ENCODE measurements at places on chromosomes 1 and 21.
A peak's percentile ranks its signal among the peaks of the same experiment; 100 is the strongest.

DNA sequence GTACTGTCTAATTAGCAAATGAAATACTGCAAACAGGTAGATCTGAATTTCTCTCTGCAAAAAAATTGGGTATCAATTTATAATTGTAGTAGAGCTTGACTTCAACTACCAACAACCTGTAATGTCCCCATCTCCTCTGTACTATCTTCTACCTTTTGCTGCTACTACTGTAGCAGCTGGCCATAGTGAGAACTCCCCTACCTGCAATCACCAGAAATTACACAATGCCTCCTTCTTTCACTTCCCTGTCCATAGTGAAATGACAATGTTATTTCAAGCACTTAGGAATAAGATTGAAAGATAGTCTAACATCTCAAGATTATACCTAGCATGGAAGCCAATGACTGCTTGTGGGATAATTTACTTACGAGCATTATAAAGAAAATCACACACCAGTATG lies 100.4 kb downstream of the ACBD6 start:
- DNase-seq, result no peak

GRCh38 chr1:113291777-113292602 lies 98.3 kb upstream of the MAGI3 start:
- no peak for DNase-seq

DNA sequence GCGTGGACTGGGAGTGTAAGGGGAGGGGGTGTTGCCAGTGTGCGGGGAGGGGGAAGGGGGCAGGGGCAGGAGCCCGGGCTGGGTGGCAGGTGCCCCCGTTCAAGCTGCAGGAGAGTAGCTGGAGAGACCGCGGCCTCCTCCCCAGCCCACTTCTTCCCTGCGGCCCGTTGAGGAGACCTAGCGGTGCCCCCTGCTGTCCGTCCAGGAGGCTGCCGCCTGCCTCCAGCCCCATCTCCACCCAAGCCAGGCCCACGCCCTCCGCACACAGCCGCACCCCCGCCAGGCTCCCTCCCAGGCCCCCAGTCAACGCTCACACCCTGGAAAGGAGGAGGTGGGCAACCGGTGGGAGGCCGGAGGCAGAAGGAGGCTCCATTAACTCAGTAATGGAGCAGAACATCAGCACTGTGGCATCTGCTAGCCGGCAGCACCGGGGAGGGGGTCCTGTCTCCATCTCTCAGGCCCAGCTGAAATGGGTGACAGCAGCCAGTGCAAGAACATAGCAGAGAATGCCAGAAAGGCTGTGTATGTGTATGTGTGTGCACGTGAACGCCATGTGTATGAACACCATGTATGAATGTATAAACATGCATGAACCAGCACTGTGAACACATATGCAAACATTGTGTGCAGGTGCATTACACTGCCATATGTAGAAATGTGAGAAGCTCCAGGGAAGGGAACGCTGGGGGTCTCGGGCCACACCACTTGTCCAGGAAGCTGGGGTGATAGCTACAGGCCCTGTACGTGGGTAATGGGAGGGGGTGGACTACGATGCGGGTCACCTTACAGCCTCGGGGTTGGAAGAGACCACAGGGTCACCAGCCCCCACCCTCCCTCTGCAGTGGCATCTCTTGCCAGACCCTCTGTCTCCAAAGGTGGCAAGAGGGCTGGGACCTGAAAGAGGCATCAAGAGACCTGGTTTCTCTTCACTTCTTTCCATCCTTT lies 84.6 kb downstream of the SYT2 start:
- no peak for DNase-seq

DNA sequence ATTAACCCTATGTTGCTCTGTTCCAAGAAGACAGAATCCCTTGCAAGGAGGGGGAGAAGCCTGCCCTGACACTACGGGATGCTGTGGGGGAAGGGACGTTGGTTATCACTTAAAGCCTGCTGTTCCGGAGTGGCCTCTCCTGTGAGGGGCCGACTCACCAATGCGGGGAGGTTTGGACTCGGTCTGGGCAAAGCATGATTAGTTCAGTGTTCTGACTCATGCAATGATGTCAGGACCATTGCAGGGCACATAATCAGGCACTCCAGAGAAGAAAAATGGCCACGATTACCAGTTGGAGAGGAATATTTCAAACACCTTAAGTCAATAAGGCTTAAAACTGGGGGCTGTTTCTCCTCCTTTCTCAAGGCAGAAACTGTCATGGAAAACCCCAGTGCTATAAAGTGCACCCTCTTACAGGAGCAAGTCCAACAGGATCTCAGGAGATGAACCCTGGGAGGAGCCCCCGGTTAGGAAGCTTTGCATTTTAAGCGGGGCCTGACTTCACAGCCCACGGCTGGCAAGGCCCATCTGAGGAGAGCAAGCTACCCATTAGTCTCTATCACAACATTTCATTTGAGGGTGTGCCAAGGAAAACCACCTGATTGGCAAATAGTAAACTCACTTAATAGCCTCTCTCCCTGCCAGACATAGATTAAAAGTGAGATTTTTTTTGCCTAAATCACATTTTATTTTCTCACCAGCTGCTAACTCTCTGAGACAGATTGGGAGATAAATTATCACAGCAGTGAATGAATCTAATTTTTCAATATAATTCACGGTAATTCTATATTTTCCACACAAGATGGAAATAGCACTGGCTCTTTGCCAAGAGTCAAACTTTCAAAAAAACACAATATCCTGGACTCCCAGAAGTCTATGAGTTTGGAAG lies 202.5 kb downstream of the C1orf94 start:
- DNase-seq, result no peak

DNA sequence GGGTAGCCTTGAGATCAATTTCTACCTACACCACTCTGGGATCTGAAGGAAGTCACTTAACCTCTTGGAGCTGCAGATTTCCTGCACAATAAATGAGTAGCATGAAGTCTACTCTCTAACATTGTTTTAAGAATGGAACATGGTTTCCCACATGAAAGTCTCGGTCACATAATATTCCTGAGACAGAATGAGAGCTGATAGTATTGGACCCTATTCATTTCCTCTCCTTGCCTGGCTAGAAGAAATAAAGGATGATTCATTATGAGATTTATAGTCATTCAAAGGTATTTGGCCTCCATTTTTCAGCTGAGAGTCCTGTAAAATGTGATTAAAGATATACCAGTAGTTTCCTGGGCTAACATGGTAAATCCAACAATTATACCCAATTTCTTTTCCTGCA lies 56.7 kb downstream of the ARHGAP29 start:
- DNase-seq, result no peak

GRCh38 chr21:37530901-37531351 lies 164.4 kb downstream of the DYRK1A start:
- peak; percentile 71 for DNase-seq

GRCh38 chr1:230215031-230215430 lies 148.0 kb downstream of the GALNT2 start:
- no peak for DNase-seq

- no peak for DNase-seq
These were observed 13.3 kb upstream of the TBX15 start for GRCh38 chr1:119001181-119002027.

- DNase-seq, result no peak
These were observed 719 bp downstream of the MFAP2 start for GRCh38 chr1:16979475-16980327.

DNA sequence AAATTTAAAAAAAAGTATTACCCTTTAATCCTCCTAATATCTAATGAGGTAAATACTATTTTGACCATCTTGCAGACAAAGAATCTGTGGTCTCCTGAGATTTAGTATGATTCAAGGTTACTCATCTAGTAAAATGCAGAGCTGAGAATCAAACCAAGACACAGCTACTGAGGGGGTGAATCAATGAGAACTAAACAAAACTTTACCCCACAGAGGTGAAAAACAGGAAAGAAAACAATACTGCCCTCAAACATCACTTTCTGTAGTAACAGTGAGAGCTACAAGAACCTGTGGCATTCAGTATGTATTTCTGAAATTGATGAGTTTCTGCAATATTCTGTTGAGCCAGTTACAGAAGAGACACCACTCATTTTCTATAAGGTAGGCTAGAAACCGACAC lies 85.1 kb downstream of the JAK1 start:
- no peak for DNase-seq

- no peak for DNase-seq
These were observed 10.0 kb downstream of the C2CD2 start for GRCh38 chr21:41943851-41944250.

GRCh38 chr1:3185896-3186525 lies 117.0 kb downstream of the PRDM16 start:
- DNase-seq, result no peak

GRCh38 chr1:210364479-210364878 lies 35.8 kb downstream of the HHAT start:
- no peak for DNase-seq

- DNase-seq, result peak; percentile 45
These were observed 926 bp upstream of the MRPL55 start for GRCh38 chr1:228109962-228110488.

GRCh38 chr1:39852876-39853275 lies 30.4 kb downstream of the TRIT1 start:
- DNase-seq, result no peak

DNA sequence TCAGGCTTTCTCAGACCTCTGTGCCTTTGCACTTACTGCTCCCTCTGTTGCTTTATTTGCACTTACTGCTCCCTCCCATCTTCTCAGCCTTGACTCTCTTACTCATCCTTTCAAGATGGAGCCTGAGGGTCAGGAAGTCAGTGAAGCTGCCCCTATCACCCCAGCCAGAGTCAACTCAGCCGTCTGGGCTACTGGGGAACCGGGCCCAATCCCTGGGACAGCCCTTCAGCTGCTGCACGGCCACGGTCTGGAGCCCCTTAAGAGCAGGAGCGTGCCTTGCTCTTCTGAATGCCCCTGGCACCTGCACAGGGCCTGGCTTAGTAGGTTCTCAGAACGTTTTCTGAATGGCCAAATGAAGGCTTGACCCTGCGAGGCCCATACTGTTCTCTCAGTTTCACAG lies 244.4 kb downstream of the FOXD2 start:
- DNase-seq, result peak; percentile 41

- no peak for DNase-seq
These were observed 18.6 kb downstream of the NTPCR start for GRCh38 chr1:232968965-232969364.

DNA sequence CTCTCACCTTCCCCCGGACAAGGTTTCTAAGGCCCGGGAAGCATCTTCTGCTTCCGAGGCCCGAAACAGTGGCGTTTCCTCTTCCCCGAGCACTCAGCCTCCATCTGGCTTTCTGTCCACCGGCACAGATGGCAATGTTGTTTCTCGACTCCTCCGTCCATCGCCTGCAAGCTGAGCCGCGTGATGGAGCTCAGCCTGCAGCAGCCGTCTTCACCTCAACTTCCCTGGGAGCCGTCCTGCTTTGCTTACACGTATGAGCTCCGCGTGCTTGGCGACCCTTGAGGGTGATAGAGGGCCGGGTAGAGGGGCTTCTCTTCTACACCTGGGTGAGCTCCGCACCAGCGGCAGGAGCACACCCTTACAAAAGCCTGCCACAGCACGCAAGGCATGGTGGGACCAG lies 80.4 kb downstream of the AJAP1 start:
- DNase-seq, result no peak

DNA sequence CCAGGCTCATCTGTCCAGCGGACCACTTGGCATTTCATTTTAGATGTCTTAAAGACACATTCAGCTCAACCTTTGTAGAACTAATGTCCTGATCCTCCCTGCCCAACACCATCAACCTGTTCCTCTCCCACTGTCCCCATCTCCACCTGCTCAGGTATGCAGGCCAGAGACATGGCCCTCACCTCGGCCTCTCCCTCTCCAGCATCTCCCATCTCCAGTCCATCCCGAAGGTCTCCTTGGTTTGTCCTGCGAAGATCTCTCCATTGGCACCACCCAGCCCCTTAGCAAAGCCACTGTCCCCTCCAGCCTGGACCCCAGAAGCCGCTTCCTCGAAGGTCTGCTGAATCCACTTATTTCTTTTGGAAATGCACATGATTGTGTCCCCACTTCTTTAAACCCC lies 20.9 kb upstream of the KCNC4 start:
- DNase-seq, result no peak

GRCh38 chr1:15452216-15452615 lies 4.3 kb upstream of the CELA2A start:
- DNase-seq, result no peak

DNA sequence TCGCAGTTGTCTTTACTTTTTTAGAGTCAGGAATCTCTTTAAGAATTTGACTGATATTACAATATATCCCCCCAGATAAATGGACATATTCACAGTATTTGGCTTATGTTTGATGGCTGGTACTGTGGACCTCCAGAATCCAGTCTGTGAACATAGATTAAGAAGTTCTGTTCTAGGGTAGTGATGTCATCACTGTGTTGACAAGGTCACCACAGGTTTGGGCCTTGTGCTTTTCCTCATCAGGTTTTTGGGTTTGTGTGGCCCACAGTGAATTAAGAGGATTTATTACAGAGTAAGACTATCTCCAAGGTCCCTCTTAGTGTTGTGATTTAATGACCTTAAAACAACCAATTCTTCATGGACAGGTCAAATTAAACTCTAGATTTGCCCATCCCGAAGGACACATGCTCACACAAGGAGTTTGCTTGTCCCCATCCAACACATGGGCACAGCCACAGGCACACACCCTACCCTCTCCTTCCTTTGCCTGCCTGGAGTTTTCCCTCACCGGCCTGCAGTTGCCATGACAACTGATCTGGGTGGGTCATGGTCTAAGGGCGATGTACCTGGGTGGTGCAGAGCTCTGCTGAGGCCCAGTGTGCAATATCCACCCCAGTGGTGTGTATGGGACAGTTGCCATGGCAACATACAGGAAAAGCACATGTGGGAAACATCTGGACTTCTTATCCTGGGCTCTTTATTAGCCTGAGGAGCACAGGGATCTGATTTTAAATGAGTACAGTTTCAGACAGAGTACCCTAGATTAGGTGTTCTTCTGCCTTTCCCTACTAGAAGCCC lies 98.6 kb downstream of the NAV1 start:
- DNase-seq, result no peak

All from mesenteric fat pad (tissue), 1 donor.